Brain (organoid and tissue), 16 donors: ENCODE measurements at places on chromosomes 2 and 18.
A peak's percentile ranks its signal among the peaks of the same experiment; 100 is the strongest.

DNA sequence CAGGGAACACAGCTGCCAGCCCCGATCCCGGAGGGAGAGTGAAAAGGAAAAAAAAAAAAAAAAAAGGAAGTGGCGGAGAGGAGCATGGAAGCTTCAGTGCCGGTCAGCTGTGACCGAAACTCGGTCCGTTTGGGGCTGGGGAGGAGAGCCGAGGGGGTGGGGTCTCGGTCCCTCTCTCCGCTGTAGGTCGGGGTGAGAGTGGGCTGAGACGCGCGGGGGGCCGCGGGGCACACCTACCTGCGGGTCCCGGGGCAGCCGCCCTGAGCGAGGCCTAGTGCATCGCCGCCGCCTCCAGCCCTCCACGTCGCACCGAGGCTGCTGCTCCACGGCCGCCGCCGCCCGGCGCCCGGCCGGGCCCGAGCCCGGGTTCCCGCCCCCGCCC is 536 bp downstream of the VPS54 start:
- DNase-seq: peak; percentile 50

GRCh38 chr2:28413152-28413898 is 20.7 kb downstream of the FOSL2 start:
- DNase-seq: no peak

DNA sequence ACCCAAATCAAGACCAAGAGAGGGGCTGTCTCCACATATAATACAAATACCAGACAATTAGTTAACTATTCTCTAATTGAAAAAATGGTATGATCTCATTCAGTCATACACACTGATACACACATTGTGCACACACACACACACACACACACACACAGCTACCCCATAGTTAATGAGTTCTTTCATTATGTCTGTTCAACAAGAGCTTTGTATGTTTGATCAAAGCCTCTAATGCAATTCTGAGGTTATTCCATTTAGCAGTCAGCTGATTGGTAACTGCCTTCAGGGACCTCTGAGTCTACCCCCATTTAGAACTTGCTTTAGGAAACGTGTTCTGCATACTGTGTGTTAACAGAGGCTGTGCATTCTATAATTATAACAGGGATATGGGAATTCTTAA is 741.4 kb upstream of the LRRTM4 start:
- DNase-seq: peak; percentile 81

- DNase-seq: no peak
Measured at GRCh38 chr2:224956706-224957105, 85.6 kb downstream of the DOCK10 start.

GRCh38 chr2:26668041-26668440 is 24.5 kb upstream of the KCNK3 start:
- DNase-seq: no peak

DNA sequence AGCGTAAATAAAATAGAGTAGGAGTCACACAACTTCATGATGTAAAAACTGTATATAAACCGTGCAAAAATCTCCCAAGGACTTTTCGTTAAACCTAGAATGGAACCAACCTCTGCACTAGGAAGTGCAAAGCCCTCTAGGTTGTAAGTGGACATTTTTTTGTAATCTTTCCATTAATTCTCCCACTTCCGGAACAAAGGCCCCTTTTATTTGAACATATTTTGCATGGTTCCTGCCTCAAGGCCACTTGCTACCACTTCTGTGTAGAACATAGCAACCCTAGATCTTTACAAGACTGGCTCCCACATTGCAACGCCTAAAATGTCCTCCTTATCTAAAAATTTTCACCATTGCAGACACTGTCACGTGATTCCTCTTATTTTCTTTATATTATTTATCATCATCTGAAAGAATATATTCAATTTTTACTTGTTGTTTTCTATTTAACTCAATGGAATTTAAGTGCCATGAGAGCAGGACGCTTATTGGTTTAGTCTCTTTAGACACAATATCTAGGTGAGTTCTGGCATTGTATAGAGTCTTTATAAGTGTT is 249.6 kb upstream of the TMEFF2 start:
- no peak for DNase-seq

GRCh38 chr2:162972383-162972782 is 133.8 kb upstream of the KCNH7 start:
- DNase-seq: no peak

GRCh38 chr2:216490061-216490460 is 8.6 kb upstream of the RPL37A start:
- no peak for DNase-seq

- DNase-seq: no peak
Measured at GRCh38 chr2:159096901-159097300, 128.5 kb downstream of the TANC1 start.

- no peak for DNase-seq
Measured at GRCh38 chr18:49934457-49934856, 121.1 kb upstream of the ACAA2 start.

DNA sequence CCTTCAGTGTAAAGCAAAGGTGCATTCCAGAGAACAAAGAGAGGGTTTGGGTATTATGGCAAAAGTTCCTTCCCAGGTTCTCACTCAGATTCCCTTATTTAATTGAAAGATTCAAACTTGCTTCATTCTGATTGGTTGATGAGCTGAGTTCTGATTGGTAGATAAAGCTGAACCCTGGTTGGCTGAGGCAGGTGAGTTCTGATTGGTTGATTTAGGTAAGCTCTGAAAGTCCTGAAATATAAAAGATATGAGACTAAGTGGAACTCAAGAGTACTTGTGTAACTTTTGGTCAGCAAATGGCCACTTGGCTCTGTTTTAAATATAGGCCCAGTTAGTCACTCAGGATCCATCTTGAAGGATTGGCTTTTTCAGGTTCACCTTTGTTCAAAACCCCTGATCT is 99.8 kb upstream of the FBXO11 start:
- no peak for DNase-seq

GRCh38 chr2:158187908-158188307 is 86.2 kb downstream of the UPP2 start:
- no peak for DNase-seq

- no peak for DNase-seq
Measured at GRCh38 chr2:127563458-127564428, 28.3 kb downstream of the MYO7B start.

GRCh38 chr2:189372688-189373257 is 68.5 kb upstream of the WDR75 start:
- peak; percentile 74 for DNase-seq

DNA sequence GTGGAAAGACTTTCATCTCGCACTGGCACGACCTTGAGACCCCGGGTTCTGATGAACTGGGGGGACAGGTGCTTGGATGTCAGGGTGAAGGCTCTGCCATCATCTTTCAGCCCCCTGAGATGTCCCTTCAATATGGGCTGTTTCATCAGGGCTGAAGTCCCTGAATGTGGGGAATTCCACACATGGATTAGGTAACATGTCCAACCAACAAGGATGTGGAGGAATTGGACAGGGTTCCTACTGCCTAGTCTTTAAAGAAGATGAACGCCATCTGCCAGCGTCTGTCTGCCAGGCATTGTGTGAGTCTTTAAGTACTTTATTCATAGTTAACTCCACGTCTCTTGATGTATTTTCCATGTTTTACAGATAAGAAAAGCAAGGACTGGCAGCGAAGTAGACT is 5.9 kb upstream of the GRHL1 start:
- no peak for DNase-seq

- no peak for DNase-seq
Measured at GRCh38 chr2:96493072-96493471, 12.1 kb downstream of the NEURL3 start.

- no peak for DNase-seq
Measured at GRCh38 chr18:9757827-9758621, 49.9 kb downstream of the RAB31 start.

GRCh38 chr2:117858336-117858735 is 43.8 kb downstream of the DDX18 start:
- no peak for DNase-seq

GRCh38 chr2:54559593-54560145 is 103.5 kb downstream of the SPTBN1 start:
- peak; percentile 29 for DNase-seq

DNA sequence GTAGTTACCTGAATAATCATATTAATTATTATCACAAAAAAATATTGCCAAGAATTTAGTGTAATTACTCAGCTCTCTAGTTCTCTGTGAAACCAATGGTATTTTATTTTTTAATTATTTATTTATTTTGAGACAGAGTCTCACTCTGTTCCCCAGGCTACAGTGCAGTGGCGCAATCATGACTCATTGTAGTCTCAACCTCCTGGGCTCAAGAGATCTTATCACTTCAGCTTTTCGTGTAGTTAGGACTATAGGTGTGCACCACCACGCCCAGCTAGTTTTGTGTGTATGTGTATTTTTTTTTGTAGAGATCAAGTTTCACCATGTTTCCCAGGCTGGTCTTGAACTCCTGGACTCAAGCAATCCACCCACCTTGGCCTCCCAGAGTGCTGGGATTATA is 440.4 kb upstream of the CDH20 start:
- DNase-seq: no peak

DNA sequence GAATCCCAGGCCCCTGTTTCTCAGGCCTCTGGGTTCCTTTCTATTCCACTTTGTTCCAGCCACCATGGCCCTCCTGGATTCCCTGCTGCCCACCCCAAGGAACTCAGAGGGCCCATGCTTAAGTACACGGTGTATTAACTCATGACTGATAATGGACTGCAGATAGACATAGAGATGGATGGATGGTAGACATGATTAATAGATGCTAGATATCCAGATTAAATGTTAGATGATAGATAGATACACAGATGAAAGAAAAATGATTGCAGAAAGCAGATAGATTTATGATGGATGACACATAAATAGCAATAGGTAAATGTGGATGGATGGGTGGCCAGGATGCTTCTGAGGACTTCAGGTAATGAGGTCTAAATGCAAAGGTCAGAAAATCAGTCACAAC is 278.0 kb downstream of the CELF4 start:
- DNase-seq: no peak

- no peak for DNase-seq
Measured at GRCh38 chr2:135451966-135452365, 79.1 kb downstream of the ZRANB3 start.

DNA sequence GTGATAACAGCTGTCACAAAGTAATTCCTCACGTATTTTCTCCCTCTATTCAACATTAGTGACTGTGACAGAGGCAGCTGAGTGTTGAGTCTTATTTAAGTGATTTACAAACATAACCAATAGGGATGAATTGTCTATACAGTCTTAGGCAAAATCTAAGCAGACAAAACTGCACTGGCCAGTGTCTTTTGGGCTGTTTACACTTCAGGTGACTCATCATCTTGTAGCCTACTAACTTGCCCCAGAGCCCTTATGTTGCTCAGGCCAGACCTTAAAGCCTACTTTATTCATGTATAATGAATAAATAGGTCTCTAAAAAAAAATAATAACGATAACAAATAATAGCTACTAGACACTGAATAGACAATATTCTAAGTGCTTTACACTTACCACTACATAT is 17.2 kb downstream of the THOC1 start:
- peak; percentile 10 for DNase-seq

DNA sequence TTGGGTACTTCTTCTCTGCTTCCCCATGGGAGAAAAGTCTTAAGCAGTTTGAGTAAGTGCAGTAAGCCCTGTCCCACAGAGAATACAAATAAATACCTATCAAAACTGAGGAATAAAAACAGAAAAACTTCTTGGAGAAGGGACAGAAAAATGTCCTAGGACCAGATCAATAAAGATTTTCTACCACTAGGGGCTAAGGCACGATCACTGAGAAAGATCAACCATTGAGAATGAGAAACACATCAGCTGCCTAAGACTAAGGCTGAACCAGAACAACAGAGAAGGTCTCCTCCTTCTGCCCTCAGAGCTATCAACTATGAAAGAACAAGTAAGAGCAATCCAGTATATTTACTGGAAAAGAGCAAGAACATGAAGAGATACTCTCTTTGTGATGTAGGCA is 763.6 kb upstream of the LRRTM1 start:
- no peak for DNase-seq

GRCh38 chr2:173667014-173667413 is 298.2 kb downstream of the SP3 start:
- DNase-seq: no peak

GRCh38 chr2:43751476-43751990 is 22.3 kb upstream of the DYNC2LI1 start:
- DNase-seq: no peak

- peak; percentile 6 for DNase-seq
Measured at GRCh38 chr18:31943878-31944816, 1.2 kb upstream of the TRAPPC8 start.

DNA sequence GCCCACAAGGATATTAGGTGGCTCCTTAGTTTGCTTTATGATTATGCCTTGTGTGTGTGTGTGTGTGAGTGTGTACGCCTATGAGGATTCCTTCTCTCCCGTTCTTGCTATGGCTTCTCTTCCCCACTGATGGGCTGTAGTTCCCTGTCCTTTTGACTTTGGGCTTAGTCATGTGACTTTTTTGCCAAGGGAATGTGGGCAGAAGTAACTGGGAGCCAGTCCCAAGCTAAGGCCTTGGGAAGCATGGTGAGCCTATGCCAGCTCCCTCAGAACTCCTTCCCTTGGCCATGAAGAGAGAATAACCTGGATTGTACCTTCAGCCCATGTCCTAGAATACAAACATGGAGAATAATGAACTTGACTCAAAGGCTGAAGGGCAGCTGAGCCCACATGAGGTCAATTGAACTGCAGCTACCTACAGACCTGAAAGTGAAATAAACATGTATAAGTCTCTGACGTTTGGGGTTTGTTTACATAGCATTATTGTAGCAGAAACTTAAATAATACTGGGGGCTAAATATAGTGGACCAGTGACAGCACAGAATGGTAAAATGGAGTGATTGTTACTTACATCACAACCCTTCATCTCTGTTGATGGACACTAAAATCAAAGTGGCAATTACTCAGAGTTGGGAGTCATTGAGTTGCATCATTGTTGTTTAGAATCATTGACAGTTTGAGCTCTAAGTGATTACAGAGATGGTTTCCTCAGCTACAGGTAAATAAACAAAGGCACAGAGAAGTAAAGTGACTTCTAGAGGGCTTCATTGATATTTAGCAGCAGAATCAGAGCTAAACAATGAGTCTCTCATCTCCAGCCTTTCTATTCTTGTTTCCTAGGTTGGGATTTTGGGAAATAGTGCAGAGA is 15.3 kb upstream of the IL36G start:
- DNase-seq: no peak

- peak; percentile 58 for DNase-seq
Measured at GRCh38 chr2:121489284-121489683, 41.4 kb upstream of the RNU4ATAC start.

DNA sequence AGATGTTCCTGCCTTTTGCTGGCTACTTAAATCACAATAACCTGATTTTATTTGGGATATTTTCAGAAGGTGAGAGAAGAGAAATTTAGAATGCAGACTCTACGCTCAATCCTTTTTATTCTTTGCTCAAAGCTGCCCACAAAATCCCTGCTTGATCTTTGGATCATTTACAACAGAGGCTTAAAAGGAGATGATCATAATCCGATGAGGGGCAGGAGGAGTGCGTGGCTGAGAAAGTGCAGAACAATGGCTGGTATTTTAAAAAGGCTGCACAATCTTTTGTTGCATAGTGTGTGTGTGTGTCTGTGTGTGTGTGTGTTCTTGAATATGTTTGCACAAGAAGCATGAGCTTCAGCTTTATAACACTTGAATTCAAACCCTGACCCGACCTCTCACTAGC is 256.3 kb upstream of the MYT1L start:
- peak; percentile 70 for DNase-seq
